ENCODE measurements at places on chromosomes 11 and 22. TPM values are rescaled to one million over a fixed set of nuclear protein-coding genes. Genes with fewer than 3 reads are reported as not detected.
A peak's percentile ranks its signal among the peaks of the same experiment; 100 is the strongest.

Gene ALX4
- not detected for total RNA-seq

Gene KRTAP5-1
- total RNA-seq: not detected

Gene CASP5
- total RNA-seq: not detected

DNA sequence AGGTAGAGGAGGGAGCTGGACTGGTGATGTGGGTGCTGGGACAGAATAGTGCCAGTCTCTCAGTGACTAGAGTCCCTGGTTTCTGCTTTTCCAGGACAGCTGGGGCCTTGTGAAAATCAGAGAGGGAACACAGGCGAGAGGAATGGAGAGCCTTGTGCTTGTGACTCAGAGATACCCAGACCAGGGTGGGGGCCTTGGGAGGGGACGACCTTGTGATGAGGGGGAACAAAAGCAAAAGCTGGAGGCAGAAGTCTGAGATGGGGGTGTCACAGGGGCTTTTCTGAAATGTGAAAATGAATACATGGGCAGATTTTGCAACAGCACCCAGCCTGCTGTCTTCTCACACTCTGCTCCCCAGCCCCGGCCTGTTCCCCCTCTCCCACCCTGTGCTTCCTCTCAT is 3.4 kb upstream of the NR1H3 start:
- no peak overlapping the region for H3K27ac ChIP-seq
- no peak for DNase-seq
- no peaks in the 10 kb centered on the region for H3K36me3 ChIP-seq
- H3K4me3 ChIP-seq: no peak overlapping the region
- no peaks in the 10 kb centered on the region for H3K27me3 ChIP-seq

GRCh38 chr11:76700177-76701100 is 29.9 kb upstream of the LRRC32 start:
- H3K4me1 ChIP-seq: peaks cover 4% of the 10 kb centered on the region
- no peak overlapping the region for H3K27ac ChIP-seq
- no peak overlapping the region for H3K4me3 ChIP-seq
- no peaks in the 10 kb centered on the region for H3K36me3 ChIP-seq
- DNase-seq: peak; percentile 42
- peaks cover 3% of the 10 kb centered on the region for H3K27me3 ChIP-seq

GRCh38 chr11:75656044-75656727 is 12.7 kb downstream of the MAP6 start:
- H3K27ac ChIP-seq: no peak overlapping the region
- no peak for DNase-seq
- peaks cover 11% of the 10 kb centered on the region for H3K4me1 ChIP-seq
- H3K36me3 ChIP-seq: no peaks in the 10 kb centered on the region
- H3K27me3 ChIP-seq: peaks cover 25% of the 10 kb centered on the region
- H3K4me3 ChIP-seq: no peak overlapping the region

- no peak overlapping the region for H3K4me3 ChIP-seq
- no peak overlapping the region for H3K27ac ChIP-seq
- DNase-seq: no peak
- H3K4me1 ChIP-seq: peaks cover 8% of the 10 kb centered on the region
- no peaks in the 10 kb centered on the region for H3K27me3 ChIP-seq
Measured at GRCh38 chr22:41491374-41492100, 22.6 kb downstream of the ACO2 start.

- H3K4me1 ChIP-seq: no peaks in the 10 kb centered on the region
- no peak for DNase-seq
- H3K27me3 ChIP-seq: no peaks in the 10 kb centered on the region
- H3K27ac ChIP-seq: no peak overlapping the region
- H3K4me3 ChIP-seq: no peak overlapping the region
- no peaks in the 10 kb centered on the region for H3K36me3 ChIP-seq
Measured at GRCh38 chr11:21396342-21397008, 727.1 kb downstream of the NELL1 start.

DNA sequence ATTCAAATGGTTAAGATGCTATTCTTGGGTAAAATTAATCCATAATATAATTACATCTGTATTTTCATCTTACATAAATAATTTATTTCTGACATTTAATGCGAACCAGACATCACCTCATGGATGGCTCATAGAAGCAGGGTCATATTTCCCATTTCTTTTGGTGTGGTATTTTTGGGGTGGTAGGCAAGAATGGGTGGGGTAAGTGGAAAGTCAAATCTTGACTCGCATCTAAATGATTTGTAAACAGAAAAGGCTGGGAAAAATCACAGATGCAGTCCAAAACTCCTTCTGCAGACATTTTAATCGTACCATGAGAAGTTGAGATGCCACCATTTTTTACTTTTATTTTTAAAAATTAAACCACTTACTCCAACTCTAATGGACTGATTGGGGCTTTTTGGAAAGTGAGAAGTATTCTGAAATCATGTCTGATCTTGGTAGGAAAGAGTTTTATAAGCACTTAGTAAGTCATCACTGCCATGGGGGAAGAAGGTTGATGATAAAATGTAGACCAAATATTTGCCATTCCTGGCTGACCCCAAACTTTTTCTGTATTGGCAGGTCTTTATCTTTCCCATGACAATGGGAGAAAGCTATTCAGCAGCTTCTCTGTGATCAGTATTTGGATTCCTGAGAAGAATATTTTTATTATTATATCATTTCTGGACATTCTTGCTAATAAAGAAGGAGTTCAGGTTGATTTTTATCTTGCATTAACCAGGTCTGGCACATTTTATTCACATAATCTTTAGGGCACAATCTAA is 47.2 kb upstream of the BLID start:
- no peak for DNase-seq
- H3K27ac ChIP-seq: no peak overlapping the region
- peaks cover 11% of the 10 kb centered on the region for H3K27me3 ChIP-seq
- no peaks in the 10 kb centered on the region for H3K36me3 ChIP-seq

- DNase-seq: no peak
- peaks cover 3% of the 10 kb centered on the region for H3K4me1 ChIP-seq
- no peak overlapping the region for H3K4me3 ChIP-seq
- no peaks in the 10 kb centered on the region for H3K36me3 ChIP-seq
Measured at GRCh38 chr22:45650721-45651120, 20.9 kb upstream of the ATXN10 start.

DNA sequence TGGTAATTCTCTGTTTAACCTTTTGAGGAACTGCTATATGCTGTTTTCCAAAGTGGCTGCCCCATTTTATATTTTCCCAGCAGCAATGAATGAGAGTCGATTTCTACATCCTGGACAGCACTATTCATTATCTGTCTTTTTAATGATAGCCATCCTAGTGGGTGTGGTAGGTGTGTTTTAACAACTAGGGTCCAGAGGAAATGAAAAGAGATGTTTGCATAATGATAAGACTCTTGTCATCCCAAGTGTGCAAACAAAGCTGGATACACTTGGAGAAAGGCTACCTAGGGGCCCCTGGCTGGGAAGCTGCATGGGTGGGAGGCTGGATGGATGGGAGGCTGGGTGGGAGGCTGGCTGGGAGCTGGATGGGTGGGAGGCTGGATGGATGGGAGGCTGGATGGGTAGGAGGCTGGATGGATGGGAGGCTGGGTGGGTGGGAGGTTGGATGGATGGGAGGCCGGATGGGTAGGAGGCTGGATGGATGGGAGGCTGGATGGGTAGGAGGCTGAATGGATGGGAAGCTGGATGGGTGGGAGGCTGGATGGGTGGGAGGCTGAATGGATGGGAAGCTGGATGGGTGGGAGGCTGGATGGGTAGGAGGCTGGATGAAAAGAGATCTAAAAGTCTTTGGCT is 158.0 kb downstream of the DSCAML1 start:
- H3K36me3 ChIP-seq: no peaks in the 10 kb centered on the region
- H3K4me1 ChIP-seq: no peaks in the 10 kb centered on the region
- DNase-seq: no peak
- H3K27me3 ChIP-seq: peaks cover 4% of the 10 kb centered on the region

GRCh38 chr22:31044262-31044861 is 36.8 kb upstream of the SMTN start:
- no peak overlapping the region for H3K27ac ChIP-seq
- H3K36me3 ChIP-seq: no peaks in the 10 kb centered on the region
- H3K27me3 ChIP-seq: no peaks in the 10 kb centered on the region
- no peak overlapping the region for H3K4me3 ChIP-seq
- DNase-seq: no peak

- H3K36me3 ChIP-seq: peaks cover 21% of the 10 kb centered on the region
- no peak overlapping the region for H3K4me3 ChIP-seq
- no peaks in the 10 kb centered on the region for H3K27me3 ChIP-seq
Measured at GRCh38 chr11:12156301-12157140, 46.1 kb downstream of the MICAL2 start.

DNA sequence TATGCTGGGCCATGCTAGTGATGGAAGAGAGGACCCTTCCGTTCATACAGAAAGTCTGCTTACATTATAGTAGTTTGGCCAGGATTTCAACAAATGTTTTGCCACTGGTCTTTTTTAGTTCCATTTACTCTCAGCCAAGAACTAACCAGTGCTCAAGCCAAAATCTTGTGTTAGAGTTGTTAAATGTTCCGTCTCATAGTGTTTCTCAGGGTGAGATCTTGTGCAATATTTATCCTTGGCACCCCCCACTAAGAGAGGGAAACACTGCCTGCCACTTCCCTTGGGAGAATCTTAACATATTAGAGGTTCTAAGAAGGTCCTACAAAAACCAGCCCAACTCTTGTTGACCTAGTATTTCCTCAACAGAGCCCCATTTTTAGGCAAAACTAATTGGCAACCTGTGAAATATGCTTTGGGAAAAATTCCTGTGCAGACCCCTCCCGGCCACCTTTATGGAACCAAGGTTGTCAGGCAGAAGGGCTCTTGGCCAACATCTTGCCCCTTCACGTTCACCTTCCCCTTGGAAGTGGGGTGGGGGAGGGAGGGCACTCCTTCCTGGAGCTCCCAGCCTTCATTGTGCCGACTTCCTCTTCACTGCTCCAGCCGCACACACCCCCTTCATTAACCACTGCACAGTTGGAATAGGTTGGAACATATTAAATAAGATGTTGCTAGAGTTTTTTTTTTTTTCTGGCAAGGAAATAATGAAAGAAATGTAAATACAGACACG is 173.2 kb upstream of the SORL1-AS1 start:
- H3K4me3 ChIP-seq: no peak overlapping the region
- no peaks in the 10 kb centered on the region for H3K27me3 ChIP-seq
- DNase-seq: no peak
- H3K27ac ChIP-seq: no peak overlapping the region

GRCh38 chr11:18277565-18278271 is 11.7 kb downstream of the SAA1 start:
- no peak overlapping the region for H3K4me3 ChIP-seq

Measured in activated CD4-positive, alpha-beta T cell treated with anti-CD3 and anti-CD28 coated beads for 36 hours (primary cell).